PC-3 (cell line): ENCODE measurements at places on chromosomes 6 and 20.

DNA sequence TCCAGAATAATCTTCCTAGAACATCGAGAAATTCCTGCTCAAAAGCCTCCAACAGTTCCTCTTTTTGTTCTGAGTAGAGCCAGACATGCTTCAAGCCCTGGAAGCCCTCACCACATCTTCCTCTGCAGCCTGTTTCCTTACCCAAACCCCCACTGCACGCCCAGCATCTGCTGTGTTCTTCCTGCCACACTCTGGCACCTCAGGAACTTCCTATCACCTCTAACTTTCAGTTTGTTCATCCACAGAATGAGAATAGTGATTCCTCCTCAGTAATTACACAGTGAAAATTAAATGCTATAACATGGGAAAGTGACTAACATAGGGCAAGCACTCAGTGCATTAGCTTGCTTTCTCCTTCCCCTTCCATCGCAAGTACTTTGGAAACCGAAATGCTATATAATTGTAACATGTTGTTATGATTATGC is 26.3 kb downstream of the C6orf89 start:
- peak overlapping the region; percentile 63 for H3K27ac ChIP-seq
- H3K4me3 ChIP-seq, result peak overlapping the region; percentile 5; the same call in 1 of the 2 replicates
- DNase-seq, result no peak
- H3K27me3 ChIP-seq, result no peaks in the 10 kb centered on the region
- peaks cover 57% of the 10 kb centered on the region for H3K4me1 ChIP-seq

DNA sequence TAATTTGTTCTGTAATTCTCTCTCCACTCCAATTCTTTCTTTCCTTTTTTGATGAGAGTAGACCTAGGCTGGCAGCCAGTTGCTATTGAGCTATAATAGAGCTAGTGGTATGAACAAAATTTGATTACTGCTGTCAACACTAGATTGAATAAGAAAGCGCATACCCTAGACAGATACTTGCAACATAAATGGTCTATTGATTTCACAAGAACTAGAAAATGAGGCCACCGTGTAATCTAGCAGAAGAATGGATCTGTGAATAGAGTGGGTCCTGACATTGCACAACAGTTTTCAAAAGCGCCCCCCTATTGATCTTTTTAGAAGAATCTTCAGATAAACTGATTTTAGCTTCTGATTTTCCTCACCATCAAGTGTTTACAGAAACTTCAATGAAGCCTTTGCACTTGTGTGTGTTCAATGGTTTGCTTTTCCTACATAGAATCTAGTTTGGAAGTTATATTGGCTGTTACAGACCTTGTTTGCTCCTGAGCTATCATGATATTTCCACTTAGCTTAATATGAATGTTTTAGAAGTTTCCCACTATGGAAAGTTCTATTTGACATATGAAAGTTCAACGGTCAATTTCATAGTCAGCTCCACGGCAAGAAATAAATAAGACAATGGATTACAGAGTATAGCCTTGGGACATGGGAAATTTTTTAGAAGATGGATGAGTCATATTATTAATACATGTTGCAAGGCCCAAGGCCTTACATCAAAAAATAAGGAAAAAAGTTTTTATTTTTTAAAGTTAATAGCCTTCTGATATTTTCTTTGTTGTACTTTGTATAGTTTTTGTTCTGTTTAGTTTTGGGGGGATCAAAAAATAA is 55.6 kb downstream of the UTRN start:
- peak; percentile 53 for DNase-seq
- no peak overlapping the region for H3K4me3 ChIP-seq
- H3K36me3 ChIP-seq, result no peaks in the 10 kb centered on the region
- peaks cover 20% of the 10 kb centered on the region for H3K4me1 ChIP-seq
- H3K27ac ChIP-seq, result peak overlapping the region; percentile 59

GRCh38 chr20:18005170-18005989 is 36.6 kb downstream of the MGME1 start:
- no peaks in the 10 kb centered on the region for H3K27me3 ChIP-seq
- no peak for DNase-seq
- H3K27ac ChIP-seq, result no peak overlapping the region
- H3K4me1 ChIP-seq, result peaks cover 10% of the 10 kb centered on the region
- H3K36me3 ChIP-seq, result no peaks in the 10 kb centered on the region
- no peak overlapping the region for H3K4me3 ChIP-seq

GRCh38 chr6:161443848-161444247 is 170.0 kb upstream of the AGPAT4 start:
- no peaks in the 10 kb centered on the region for H3K36me3 ChIP-seq
- DNase-seq, result no peak
- no peak overlapping the region for H3K4me3 ChIP-seq
- no peak overlapping the region for H3K27ac ChIP-seq
- H3K27me3 ChIP-seq, result no peaks in the 10 kb centered on the region

GRCh38 chr6:89729818-89730217 is 89.8 kb downstream of the MDN1 start:
- no peak overlapping the region for H3K27ac ChIP-seq
- no peaks in the 10 kb centered on the region for H3K27me3 ChIP-seq
- no peaks in the 10 kb centered on the region for H3K4me1 ChIP-seq

DNA sequence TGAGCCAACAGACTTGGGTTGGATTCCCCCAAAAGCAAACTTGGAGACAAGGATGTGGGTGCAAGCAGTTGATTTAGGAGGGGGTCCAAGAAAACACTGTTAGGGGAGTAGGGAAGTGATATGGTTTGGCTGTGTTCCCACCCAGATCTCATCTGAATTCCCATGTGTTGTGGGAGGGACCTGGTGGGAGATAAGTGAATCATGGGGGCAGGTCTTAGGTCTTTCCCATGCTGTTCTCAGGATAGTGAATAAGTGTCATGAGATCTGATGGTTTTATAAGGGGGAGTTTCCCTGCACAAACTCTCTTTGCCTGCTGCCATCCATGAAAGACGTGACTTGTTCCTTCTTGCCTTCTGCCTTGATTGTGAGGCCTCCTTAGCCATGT is 542.6 kb downstream of the DHX35 start:
- H3K4me1 ChIP-seq, result no peaks in the 10 kb centered on the region
- no peaks in the 10 kb centered on the region for H3K27me3 ChIP-seq
- DNase-seq, result no peak
- no peak overlapping the region for H3K4me3 ChIP-seq
- H3K36me3 ChIP-seq, result no peaks in the 10 kb centered on the region
